ENCODE measurements at places on chromosomes 1 and 21.

DNA sequence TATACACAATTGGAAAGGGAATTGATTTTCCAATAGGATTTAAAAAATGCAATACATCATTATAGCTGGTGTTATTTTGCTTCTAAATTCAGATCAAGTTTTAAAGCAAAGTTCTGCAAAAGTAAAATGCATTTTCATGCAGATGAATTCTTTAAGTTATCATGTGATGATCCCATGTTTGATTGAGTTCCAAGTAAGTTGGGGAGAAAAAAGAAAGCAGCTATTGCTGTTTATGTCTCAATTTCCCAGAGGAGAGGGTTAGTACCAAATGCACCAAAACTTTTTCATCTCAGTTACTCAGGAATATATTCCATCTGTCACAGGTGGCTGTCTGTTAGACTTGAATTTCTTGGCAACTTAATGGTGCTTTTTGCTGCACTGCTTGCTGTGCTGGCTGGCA is 29.7 kb downstream of the HSPA13 start:
- DNase-seq, result no peak

DNA sequence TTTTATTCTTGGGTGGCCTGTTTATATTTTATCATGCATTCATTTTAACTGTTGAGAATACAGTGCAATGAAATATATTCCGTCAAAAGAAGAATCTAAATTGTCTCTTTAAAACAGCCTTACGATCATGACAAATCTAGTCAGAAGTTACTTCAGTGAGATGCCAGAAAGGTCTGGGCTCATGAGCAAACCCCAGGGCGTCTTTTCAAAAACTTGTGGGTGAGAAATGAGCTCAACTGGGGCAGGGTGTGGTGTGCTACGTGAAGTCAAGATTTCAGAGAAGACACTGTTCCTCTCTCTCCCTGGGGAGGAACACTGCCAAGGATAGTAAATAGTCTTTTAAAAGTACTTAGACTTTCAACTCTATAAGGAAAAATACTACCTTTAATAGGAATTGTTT is 13.4 kb upstream of the UAP1 start:
- no peak for DNase-seq

- no peak for DNase-seq
These were observed 124.6 kb upstream of the CXADR start for GRCh38 chr21:17388226-17388625.

- no peak for DNase-seq
These were observed 2.5 kb upstream of the TRIM11 start for GRCh38 chr1:228408869-228409805.

GRCh38 chr1:154935749-154936554 is 567 bp downstream of the PMVK start:
- no peak for DNase-seq

GRCh38 chr1:107919953-107920352 is 45.0 kb downstream of the VAV3 start:
- no peak for DNase-seq

DNA sequence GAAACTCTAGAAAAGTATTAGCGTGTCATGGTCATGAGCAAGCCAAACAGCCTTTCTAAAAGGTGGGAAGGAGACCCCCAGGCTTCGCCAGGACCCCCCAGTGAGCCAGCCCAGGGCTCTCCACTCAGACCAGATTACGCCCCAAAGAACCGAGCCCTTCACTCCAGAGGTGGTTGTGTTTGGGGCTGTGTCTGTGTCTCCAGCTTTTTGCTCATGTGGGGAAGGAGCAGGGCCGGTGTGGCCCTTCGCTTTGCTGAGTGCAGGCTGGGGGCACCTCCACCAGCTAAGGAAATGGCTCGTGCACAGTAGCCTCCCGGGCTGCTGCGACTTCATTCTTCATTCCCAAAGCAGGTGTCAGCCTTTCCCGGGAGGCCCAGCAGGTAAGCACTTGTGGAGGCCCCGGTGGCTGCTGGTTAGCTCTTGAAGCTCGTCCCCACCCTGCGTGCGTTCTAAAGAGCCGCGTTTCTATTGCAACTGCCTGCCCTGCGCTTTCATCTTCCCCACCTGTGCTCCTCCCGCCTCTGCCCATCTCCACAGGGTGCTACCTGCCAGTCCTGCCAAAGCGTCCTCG is 531 bp downstream of the TSPEAR start:
- peak; percentile 77 for DNase-seq

- DNase-seq, result no peak
These were observed 5.3 kb upstream of the S100B start for GRCh38 chr21:46610018-46610701.

- DNase-seq, result no peak
These were observed 4.3 kb downstream of the PIK3CD start for GRCh38 chr1:9655836-9656235.

DNA sequence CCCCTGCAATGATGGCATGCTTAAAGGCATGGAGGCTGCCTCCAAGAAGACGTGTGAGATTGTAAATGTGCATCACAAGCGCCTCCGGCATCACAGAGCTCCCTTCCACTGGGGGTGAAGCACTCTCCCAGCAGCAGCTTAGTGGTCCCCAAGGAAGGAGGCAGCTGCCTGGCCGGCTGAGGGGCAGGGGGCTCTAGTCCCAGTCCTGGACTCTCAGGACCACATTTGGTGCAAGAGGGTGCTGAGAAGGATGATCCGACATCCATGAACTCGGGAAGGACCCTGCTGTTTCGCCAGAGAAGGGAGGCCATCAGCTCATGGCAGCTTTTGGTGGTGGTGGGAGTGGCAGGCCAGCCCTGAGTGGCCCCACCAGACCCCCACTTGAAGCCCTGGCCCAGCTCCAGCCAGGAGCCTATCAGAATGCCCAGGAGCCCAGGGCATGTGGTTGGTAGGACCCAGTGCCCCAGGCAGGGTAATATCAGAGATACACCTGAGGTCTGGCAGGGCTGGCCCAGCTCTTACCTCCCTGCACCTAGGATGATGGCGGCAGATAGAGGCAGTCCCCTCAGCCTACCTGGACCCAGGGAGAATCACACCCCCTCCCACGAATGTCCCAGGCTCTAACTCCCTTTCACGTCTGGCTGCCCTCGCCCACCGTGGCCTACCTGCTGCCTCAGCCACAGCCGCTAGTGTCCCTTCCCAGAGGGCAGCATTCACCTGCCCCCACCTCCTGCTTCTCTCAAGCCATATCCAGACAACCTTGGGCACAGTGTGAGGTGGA is 2.4 kb upstream of the WNT9A start:
- no peak for DNase-seq

- DNase-seq, result no peak
These were observed 26.8 kb downstream of the CCN1 start for GRCh38 chr1:85607126-85607920.

- DNase-seq, result no peak
These were observed 24.7 kb upstream of the LRRN2 start for GRCh38 chr1:204709960-204710912.

GRCh38 chr1:238485057-238485911 is 594.6 kb upstream of the ZP4 start:
- DNase-seq, result no peak

GRCh38 chr1:183646776-183647175 is 6.3 kb downstream of the APOBEC4 start:
- DNase-seq, result no peak

DNA sequence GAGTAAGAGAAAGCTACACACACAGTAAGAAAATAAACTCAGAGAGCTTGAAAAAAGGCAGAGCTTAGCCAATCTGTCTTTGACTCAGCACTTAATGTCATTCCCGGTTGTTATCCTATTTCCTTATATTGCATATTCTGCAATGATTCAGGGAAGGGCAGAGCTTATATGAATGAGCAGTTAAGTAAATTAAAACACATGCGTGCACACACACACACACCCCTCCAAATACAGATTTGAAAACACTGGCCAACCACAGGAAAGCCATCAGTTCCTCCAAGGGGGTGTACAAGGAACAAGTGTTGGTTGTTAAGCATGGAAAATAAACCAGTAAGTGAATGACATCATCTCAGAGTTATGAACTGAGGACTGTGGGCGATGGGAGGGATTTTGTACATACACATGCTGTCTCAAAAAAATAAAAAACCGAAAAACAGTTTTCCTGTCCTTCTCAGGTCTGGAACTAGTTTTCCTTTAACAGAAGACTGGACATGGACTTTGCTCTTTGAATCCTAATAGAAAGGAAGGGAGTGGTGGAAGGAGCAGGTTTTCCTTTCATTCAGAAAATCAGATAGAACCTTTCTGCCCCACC is 1.0 kb downstream of the IQGAP3 start:
- DNase-seq, result no peak

- DNase-seq, result no peak
These were observed 22.4 kb upstream of the HMGB4 start for GRCh38 chr1:33841494-33841893.

GRCh38 chr1:213688655-213689054 is 299.1 kb upstream of the PROX1 start:
- no peak for DNase-seq

DNA sequence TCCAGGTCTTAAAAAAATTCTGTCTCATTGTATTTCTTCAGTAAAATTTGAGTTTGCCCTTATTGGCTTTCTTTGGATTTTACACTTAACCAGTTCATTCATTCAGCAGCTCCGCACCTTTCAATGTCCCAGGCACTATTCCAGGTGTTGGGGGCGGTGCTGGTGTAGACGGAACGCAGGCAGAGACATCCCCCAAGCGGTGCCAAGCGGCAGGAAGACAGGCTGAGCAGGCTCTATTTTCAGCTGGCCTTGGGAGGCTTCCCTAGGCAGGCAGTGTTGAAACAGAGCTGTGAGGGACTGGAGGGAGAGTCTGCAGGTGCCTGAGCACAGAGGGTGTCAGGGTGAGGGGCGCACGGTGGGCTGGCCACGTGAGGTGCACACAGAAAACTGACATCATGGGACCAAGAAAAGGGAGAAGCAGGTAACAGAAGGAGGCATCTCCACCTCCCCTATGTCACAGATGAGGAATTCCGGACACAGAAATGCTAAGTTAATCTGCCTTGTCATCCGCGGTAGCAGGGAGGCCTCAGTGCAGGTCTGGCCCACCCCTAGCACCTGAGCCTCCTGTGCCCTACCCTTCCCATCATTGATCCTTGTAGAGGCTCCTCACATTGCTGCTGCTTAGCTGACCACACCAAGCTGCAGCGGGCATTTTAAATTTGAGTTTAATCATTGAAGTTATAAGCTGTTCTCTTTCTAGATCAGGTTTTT is 40.8 kb downstream of the SLC37A1 start:
- DNase-seq, result no peak

DNA sequence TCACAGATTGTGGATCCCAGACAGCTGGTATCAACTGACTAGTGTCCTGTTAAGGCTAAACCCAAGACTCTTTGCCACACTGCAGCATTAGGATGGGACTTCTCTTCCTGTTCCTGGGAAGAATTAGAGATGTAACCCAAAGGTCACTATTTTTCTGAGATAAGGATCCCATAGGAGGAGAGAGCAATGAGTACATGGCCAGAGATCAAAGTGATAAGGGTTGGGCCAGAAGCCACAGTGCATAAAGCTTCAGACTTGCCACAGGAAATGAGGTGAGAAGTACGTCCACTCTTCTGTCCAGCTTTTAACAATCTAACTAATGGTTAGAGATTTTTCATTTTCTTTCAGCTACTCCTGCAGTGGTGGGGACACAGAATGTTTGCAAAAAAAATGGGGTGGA is at the start of gene HSD3B1:
Gene HSD3B1, plus strand, starts transcription at position 270 of the 400 bp plus-strand sequence. CDS start 267 bp downstream, outside the sequence.
- DNase-seq, result no peak

GRCh38 chr1:93800856-93801255 is 78.2 kb downstream of the DNTTIP2 start:
- no peak for DNase-seq

DNA sequence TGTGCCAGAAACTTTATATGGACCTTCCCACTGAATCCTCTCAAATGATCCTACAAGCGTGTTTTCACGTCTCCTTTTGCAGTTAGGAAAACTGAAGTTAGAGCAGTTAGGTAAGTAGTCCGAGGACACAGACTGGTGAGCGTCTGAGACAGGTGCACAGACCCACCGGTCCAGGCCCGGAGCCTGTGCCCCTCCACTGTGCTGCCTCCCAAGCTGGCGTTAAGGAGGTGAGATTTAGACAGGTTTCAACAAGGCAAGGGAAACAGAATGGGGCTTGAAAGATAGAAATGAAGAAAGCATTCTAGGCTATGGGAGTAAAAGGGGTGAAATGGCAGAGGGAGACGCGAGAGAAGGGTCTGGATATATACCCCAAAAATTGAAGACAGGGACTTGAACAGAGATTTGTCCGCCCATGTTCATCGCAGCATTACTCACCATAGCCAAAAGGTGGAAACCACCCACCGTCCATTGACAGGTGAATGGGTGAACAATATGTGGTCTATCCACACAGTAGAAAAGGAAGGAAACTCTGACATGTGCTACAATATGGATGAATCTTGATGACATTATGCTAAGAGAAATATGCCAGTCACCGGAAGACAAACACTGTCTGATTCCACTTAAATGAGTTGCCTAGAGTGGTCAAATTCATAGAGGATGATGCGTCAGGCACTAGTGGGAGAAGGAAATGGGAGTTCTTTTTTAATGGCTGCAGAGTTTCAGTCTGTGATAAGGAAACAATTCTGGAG is 15.7 kb upstream of the PKP1 start:
- DNase-seq, result no peak

GRCh38 chr1:205430696-205431305 is 8.9 kb upstream of the LEMD1 start:
- DNase-seq, result peak; percentile 31

DNA sequence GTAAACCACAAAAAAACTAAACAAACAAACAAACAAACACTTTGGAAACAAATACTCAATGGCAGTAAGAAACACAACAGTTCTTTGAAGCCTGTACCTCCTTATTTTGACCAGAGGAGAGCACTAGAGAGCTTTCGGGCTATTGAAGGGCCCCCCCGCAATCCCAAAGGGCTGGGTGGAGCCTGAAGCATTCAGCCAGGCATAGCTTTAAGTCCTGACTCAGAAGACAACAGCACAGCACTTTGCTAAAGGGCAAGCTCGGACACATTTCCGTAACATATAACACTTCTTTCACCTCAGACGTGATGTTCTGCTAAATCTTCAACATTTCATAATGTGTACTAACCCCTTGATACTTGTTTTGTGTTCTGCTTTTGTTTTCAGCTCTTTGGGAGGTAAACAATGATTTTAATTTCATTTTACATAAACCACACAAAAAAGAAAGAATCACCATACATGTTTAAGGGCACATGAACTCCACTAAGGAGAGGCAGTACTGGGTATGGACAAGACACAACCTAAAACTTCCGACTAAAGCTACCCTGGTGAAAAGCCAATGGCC is 9.7 kb upstream of the SHCBP1L start:
- peak; percentile 51 for DNase-seq
